ENCODE measurements at places on chromosomes 12 and 14.

- no peak for DNase-seq
These were observed 122.4 kb downstream of the DACT1 start for GRCh38 chr14:58760121-58760520.

DNA sequence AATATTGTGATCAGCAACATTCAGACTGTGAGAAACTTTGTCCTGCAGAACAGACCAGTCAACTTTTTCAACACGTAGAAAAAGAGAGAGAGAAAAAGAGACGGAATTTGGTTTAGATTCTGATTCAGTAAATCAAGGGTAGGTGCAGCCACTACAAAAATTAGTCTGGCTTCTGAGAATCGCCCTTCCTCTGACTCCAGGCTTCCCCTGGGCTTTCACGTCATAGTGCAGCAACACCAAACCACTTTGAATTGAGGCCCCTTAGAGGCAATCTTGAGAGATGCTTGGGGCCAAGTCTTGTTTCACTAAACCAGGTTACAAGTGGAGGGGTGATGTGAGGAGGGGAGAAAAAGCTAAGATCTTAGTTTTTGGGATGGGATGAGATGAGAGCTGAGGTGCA, 37.5 kb upstream of the PTGR2 start:
- no peak for DNase-seq

DNA sequence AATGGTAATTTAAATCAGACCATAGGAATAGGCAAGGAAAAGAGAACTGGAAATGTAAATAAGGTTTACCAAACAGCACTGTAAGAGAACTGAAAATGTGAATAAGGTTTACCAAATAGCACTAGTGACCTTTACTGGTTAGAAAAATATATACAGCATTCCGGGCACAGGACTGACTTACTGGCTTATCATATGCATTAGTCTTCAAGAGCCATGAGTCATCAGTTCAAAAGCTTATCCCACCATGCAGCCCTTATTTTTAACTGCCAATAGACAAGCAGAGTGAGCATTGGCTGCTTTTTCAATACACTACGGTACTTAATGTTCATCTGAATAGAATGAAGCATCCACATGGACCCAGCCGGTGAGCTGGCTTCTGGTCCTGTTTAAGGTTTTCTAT, 13.0 kb upstream of the NELL2 start:
- no peak for DNase-seq

GRCh38 chr14:75435473-75435872, 7.7 kb downstream of the JDP2 start:
- DNase-seq: no peak

DNA sequence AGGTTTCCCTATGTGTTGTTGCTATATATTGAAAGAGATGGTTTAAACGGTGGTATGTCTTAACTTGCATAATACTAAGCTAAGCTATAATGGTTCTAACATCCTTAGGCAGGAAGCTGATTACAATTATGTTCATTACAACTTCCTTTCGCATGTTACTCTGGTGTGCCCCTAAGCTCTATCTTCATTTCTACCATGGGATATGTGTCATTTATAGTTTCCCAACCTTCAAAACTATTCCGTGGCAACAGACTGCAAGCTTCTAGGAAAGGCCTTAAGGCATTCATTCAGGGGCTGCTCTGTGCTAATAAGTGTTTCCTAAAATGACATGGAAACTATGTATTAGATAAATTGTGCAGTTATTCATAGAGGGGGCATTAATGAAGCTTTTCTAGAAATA, 294.6 kb downstream of the GXYLT1 start:
- DNase-seq: no peak

DNA sequence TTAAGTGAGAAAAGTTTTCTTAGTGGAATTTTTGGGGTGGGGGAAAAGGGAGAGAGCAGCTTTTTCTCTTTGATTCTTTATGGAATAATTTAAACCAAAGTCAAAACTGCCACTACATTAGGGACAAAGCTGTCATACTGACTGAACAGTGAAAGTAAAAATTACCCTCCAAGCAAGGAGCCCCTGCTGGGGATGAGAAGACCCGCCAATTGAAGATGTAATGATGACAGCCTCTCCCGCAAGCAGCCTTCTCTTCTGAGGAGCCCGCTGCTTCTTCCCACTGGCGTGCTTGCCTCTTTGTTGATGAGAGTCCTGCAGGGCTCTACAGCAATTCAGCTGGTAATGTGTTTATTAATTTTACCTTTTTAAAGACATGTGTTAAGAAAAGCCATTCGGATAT, 151.0 kb downstream of the EFCAB11 start:
- no peak for DNase-seq

DNA sequence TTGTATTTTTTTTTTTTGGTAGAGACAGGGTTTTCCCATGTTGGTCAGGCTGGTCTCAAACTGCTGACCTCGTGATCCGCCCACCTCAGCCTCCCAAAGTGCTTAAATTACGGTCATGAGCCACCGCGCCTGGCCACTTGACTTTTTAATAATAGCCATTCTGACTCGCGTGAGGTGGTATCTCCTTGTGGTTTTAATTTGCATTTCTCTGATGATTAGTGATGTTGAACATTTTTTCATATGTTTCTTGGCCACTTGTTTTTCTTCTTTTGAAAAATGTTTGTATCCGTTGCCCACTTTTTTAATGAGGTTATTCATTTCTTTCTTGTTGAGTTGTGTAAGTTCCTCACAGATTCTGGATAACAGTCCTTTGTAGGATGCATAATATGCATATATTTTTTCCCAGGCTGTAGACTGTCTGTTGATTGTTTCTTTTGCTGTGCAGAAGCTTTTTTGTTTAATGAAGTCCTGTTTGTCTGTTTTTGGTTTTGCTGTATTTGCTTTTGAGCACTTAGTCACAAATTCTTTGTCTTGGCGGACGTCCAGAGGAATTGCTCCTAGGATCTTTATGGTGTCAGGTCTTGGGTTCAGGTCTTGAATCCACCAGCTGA, 10.3 kb upstream of the PGAM5 start:
- DNase-seq: no peak

DNA sequence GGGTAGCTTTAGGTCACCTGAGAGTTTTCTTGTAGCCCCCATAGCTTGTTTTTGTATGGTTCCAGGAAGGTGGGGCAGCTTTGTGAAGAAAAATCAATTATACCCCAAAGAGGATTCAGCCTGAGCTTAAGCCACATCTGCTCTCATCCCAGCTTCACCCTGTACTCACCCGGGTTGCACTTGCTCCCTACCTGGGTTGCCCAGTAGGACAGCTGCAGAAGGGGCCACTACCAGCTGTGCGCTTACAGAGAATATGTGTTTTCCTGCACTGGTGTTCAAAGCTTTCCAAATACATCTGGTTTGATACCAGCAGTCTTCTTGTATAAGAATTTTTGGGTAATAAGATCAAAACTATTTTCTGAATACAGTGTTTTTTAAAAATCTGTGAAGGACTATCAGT, 3.0 kb upstream of the SLC38A1 start:
- DNase-seq: no peak

DNA sequence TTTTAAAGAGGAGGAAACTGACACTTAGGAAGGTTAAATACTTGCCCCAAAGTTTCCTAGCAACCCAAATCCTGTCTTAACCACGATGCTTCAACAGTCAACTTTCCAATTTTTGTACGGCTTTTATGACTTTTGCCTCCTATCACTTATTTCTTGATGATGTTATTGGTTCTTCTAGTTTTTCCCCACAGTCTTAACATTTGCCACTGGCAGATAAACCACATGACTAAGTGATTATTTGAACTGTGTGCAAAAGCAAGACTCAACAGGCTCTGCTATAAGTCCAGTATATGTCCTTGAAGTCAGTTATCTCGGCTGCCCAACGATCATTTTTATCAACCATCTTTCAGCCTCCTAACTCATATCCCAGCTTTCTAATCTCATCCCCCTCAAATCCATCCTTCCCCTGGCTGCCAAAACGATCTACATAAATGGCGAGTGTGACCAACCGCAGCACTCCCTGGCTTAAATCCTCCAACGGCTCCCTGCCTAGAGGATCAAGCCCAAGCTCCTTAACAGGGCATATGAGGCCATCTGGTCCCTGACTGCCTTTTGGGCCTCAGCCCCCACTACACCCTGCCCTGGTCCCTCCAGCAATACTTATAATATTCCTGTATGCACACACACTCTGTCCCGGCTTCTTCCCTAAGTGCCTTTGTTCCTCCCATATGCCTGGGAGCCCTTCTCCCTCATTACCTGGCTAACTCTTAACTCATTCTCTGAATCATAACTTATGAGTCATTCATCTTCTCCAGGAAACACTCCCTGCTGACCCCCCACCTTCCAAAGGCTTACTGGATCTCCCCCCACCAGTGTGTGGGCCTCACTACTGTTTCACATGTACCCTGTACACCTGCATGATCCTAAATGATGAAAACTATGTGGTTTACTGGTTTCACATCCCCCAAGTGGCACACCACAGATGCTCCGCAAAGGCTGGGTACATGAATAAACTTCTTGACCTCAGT, 8.8 kb downstream of the VPS37B start:
- no peak for DNase-seq

DNA sequence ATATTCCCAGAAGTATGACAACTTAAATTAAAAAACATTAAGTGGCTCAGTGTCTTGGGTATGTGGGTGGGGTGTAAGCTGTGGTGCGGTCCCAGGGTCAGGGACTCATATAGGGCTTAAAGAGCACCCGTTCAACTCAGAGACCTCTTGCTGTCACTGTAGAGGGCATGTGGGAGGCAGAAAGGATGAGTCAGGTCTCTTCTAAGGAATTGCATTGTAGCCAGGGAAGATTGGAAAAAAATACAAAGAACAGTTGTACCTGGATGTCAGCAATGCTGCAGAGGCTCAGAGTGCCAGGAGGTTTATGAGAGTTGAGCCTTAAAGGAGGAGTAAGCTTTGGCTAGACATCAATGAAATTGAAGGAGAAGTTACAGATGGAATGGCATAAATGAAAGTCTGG, 104.1 kb downstream of the MYRFL start:
- DNase-seq: no peak

GRCh38 chr12:122946690-122947341, 19.4 kb downstream of the ABCB9 start:
- peak; percentile 96 for DNase-seq

DNA sequence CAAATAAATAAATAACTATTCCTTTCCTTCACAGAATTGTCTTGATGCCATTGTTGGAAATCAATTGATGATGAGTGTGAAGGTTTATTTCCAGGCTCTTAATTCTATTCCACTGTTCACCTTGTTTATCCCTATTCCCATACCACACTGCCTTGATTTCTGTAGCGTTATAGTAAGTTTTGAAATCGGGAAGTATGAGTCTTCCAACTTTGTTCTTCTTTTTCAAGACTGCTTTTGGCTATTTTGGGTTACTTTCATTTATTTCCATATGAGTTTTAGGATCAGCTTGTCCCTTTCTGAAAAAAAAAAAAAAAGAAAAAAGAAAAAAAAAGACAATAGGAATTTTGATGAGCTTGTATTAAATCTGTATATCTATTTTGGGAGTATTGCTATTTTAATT, 9.3 kb upstream of the CDK2AP1 start:
- DNase-seq: no peak

DNA sequence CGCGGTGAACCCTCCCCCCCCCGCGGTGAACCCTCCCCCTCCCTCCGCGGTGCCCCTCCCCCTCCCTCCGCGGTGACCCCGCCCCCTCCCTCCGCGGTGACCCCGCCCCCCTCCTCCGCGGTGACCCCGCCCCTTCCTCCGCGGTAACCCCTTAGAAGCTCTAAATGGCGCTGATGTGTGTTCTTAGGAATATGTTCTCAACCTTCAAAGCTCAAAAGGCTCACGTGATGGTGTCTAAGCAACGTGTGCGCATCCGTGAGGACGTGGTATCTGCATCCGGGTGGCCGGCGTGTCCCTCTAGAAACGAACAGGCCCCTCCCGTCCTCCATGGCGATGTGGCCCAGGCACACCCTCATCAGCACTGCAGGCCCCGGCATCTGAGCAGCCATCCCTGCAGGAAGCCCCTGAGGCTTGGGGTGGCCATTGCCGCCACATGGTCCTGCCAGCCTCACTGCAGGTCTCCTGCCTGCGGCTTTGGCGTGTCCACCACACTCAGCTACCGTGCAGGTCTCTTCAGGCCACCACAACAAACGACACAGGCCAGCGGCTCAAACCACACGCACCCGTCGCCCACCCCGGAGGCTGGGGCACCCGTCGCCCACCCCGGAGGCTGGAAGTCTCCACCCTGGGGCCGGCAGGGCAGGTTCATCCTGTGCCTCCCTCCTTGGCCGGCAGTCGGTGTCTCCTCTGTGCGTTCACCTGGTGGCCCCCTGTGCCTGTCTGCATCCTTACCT, 14.5 kb upstream of the FBRSL1 start:
- no peak for DNase-seq

GRCh38 chr12:68913682-68914081, 19.3 kb downstream of the CPM start:
- DNase-seq: no peak

DNA sequence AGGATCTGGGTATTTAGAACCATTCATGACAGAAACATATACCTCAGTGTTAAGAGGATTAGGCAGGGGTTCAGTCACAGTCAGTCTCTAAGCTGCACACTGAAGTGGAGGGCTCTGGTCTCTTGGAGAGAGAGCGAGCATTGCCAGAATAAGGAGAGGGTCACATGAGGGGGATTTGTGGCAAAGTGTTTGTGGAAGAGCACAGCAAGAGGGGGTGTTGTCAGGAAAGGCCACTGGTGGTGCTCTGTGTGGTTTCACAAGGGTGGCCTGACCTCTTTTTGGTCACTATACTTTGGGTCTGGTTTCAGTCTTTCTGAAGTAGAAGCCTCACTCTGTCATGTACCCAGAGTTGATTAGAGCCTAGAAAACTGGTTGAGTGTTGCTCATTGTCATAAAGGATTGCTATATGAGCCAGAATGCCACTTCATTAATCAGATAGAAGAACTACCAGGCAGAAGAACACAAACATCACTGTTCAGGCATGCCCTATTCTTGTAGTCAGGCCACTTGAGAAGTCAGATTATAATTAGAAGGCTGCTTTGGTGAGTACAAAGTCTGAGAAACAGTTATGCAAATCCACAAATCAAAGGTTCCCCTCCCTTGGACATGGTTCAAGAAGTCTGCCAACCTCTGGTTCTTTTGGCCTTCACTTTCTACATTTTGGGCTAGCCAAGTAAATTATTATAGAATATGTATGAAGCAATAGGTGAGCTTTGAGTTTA, 8.4 kb downstream of the TMEM19 start:
- no peak for DNase-seq

DNA sequence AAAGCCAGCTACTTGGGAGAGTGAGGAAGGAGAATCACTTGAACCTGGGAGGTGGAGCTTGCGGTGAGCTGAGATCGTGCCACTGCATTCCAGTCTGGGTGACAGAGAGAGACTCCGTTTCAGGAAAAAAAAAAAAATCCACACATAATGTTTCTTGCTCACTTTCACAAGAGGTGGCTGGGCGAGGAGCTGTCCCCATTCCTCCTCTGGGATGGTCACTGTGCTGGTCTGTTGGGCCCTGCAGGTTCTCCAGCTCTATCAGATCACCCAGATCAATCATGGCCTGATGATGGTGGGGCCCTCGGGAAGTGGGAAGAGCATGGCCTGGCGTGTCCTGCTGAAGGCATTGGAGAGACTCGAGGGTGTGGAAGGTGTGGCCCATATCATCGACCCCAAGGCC, 47.3 kb downstream of the DYNC1H1 start:
- DNase-seq: no peak

- no peak for DNase-seq
These were observed 85.9 kb upstream of the NCOR2 start for GRCh38 chr12:124653169-124653931.

- no peak for DNase-seq
These were observed 8.9 kb upstream of the PUS1 start for GRCh38 chr12:131920157-131920508.

GRCh38 chr14:92568621-92569479, 55.3 kb downstream of the RIN3 start:
- peak; percentile 84 for DNase-seq

Measured in natural killer cell treated with Interleukin-12 subunit alpha and Interleukin-12 subunit beta and Interleukin-15 and Interleukin-18, amount 100 ng/mL, for 72 hours (primary cell).